NCI-H146 (cell line): ENCODE measurements at places on chromosomes 7 and 10.

DNA sequence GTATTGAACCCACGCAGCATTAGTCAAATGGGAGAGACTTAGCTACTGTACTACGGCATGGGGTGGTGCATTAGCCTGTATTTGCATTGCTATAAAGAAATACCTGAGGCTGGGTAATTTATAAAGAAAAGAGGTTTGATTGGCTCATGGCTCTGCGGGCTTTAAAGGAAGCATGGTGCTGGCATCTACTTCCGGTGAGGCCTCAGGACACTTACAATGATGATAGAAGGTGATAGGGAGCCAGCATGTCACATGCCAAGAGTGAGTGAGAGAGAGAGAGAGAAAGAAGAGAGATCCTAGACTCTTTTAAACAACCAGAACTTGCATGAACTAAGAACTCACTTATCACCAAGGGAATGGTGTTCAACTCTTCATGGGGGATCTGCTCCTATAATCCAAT, 27.2 kb upstream of the CREB3L2 start:
- no peak for DNase-seq

DNA sequence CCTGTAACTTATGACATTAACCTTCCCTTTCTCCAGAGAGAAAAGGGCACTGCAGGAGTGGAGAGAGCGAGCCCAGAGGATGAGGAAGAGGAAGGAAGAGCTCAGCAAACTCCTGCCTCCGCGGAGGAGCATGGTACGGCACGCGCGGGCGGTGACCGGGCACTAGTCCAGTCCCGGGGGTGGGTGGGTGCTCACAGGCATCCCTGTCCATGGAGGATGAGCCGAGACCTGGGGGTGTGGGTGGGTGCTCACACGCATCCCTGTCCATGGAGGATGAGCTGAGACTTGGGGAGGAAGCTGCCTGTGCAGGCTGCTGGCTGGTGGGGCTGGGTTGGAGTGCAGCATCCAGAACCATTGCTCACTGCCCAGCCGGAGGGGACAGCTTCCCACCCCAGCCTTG, 23.8 kb downstream of the LRRC27 start:
- no peak for DNase-seq

GRCh38 chr7:152986376-152986775, 226.8 kb downstream of the ACTR3B start:
- DNase-seq: no peak

DNA sequence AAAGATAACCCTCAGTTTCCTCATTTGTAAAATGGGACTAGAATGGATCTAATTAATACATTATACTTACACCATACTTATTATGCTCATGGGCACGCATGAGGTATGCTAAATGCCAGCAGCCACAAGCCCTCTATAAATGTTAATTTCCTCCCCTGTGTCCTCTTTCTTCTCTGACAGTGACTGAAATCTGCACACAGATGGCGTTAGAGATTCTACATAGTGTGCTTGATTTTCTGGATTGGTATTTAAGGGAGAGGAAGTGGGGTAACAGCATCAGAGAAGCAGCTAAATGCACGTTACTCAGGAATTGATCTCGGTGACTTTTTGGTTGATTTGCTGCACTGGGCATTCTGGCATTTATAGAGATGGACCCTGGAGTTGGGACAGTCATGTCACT, 568.5 kb downstream of the CALN1 start:
- DNase-seq: no peak

- no peak for DNase-seq
Measured at GRCh38 chr10:70541736-70542564, 60.6 kb downstream of the PRF1 start.

GRCh38 chr7:140360697-140361229, 37.6 kb downstream of the SLC37A3 start:
- no peak for DNase-seq

DNA sequence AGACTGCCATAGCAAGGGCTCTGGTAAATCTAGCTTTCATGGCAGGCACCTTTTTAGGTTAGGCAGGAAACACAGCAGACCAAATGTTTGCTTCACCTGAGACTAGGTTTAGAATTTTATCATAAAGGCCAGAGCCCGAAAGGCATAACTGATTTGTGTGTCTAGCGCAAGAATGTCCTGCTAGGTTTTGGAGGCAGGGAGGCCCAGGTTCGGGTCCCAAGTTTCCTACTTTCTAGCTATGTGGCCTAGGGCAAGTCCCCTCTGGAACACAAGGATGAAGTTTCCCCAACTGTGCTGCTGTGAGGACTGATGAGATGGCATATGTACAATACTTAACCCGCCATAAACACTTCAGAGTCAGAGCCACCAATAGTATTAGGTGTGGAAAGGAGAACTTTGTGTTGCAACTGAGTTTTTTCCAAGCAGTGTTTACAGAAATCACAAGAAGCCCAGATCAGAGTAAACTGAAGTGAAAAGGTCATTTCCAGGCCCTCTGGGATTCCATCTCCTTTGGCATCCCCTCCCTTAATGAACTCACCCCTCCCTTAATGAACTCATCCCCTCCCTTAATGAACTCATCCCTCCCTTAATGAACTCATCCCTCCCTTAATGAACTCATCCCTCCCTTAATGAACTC, 244.9 kb downstream of the SKAP2 start:
- DNase-seq: no peak

GRCh38 chr10:102660888-102661657, 16.8 kb downstream of the TRIM8 start:
- DNase-seq: peak; percentile 66

GRCh38 chr7:42747044-42747443, 164.8 kb downstream of the C7orf25 start:
- no peak for DNase-seq

DNA sequence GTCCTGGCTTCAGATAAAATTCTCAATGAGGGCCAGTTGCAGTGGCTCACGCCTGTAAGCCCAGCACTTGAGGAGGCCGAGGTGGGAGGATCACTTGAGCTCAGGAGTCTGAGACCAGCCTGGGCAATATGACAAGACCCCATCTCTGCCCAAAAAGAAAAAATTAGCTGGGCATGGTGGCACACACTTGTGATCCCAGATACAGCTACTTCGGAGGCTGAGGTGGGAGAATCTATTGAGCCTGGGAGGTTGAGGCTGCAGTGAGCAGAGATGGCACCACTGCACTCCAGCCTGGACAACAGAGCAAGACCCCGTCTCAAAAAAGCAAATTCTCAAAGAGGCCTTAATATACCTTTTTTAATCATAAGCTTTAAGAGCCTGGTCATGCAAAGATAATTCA, 142.9 kb downstream of the CUX1 start:
- no peak for DNase-seq

- no peak for DNase-seq
Measured at GRCh38 chr7:108805808-108806397, 236.2 kb downstream of the DNAJB9 start.

DNA sequence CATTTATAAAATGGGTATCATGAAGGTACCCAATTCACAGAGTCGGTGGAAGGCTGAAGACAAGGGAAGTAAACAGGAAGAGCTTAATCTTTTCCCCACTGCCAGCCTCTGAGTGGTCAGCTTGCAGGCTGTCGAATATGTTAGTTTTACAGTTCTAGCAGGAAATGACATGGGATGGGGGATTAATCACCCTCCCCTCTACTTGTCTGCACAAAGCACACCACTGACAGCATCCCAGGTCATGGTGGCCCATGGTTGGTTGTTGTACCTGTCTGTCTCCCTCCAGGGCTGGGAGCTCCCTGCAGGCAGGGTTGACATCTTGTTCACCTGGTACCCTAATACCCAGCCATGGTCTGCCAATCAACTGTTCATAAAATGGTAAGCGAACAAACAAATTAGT, 55.6 kb downstream of the GRB10 start:
- no peak for DNase-seq

DNA sequence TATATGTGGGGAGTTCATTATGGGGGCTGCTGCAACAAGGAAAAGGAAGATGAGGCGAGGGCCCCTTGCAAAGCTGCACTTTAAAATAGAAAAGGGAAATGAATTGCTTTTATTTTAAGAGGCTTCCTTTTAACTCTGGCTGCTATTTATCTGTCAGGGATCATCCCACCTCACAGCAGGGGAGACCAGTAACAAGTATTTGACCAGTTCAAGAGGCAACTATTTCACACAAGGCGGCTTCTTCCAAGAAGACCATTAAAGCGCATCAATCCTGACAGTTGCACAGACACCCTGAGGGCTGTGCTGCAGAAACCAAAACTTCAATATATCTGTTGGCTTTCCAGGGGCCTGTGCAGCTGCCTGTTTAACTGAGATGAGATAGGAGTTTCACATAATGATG, 1009.2 kb downstream of the SORCS3 start:
- DNase-seq: no peak

- no peak for DNase-seq
Measured at GRCh38 chr7:108402865-108403264, 53.4 kb downstream of the NRCAM start.

- DNase-seq: no peak
Measured at GRCh38 chr7:6246251-6246917, 26.0 kb downstream of the CYTH3 start.

DNA sequence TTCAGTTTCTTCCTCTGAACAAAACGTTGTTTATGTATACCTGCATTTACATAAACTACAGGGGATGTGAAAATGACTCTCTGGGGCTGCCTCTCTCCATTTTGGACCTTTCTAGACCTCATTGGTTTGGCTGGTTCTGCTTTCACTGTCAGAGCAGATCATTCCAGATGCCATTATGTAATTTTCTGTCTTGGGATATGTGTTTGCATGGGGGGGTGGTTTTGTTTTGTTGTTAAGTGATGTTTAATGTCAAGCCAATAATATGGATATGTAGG, 172.4 kb downstream of the LRRC4 start:
- DNase-seq: no peak

DNA sequence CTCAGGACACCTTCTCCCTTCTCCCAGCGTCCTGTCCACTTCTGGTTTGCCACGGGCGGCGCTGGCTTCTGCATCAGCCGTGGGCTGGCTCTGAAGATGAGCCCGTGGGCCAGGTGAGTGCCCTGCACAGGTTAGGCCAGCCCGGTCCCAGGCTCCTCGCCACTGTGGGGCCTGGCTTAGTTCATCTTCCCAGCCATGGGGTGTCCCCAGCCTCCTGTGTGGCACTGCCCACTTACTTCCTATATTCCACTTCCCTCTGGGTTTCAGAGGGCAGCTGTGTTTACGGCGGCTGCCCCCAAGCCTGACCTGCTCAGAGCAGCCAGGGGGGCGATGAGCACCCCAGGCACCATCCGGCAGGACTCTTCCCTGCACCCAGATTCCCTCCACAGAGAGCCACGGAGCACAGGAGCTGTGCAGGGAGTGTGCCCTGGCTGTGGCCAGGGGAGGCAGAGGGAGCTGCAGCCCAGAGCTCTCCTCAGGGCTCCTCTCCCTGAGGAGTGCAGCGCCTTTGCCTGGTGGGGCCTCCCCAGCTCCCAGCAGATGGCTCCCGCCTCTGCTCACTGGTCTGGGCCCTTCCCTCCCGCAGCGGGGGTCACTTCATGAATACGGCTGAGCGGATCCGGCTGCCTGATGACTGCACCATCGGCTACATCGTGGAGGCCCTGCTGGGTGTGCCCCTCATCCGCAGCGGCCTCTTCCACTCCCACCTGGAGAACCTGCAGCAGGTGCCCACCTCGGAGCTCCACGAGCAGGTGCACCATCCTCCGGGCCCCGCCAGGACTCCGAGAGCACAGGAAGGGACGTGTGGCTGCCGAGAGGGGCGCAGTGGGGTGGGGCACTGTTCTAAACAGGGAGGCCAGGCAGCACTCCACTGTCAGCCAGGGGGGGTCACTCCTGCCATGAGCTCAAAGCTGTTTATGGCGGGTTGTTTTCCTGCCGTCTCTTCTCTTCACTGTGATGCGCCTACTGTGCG, 6.4 kb downstream of the LFNG start:
- peak; percentile 13 for DNase-seq

- no peak for DNase-seq
Measured at GRCh38 chr10:102462512-102463054, 11.2 kb upstream of the C10orf95 start.

GRCh38 chr10:11876324-11876723, 53.2 kb downstream of the PROSER2 start:
- no peak for DNase-seq

DNA sequence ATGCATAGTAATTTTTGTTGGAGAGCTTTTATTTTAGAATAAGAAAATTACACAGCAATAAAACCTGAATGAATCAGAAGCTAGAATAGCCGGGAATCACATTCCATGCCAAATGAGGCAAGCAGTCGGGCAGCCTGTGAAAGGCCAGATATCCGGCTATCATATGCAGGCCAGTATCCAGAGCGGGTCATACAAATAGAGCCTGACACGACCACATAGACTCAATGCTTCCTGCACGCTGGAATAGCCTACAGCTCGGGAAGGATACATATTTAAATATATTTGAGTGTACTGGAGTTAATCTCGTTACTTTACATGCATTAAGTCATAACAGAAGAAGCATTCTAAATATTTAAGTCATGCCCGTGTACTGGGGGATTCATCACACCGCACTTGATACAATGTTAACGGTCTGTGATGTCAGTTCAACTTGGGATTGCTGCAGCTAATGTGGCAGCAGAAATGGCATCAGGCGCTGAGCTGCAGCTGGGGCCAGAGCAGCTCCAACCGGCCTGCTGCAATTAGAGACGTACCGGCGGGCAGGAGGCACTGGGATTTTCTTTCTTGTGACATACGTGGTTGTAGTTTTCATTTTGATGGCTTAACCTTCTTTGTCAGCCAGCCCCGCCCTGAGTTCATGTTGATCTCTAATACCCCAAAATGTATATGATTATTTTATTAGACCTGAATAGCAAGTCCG, 112.0 kb downstream of the EBF3 start:
- no peak for DNase-seq

DNA sequence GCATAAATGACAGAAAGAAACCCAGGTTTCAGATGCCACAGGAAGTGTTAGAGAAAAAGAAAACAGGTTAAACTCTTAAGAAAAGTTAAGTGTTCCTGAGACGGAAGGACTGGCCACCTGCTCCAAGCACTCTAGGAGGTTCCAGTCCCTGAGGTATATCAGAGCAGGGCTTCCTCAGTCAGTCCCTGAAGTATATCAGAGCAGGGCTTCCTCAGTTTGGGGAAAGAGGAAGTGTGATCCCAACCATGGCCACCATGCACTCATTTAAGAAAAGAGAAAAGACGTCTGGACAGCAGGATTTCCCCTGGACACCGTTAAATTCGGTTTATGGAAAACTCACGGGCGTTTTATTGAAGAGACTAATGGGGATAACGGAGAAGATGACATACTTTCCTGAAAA, 133.4 kb upstream of the PFKP start:
- no peak for DNase-seq

DNA sequence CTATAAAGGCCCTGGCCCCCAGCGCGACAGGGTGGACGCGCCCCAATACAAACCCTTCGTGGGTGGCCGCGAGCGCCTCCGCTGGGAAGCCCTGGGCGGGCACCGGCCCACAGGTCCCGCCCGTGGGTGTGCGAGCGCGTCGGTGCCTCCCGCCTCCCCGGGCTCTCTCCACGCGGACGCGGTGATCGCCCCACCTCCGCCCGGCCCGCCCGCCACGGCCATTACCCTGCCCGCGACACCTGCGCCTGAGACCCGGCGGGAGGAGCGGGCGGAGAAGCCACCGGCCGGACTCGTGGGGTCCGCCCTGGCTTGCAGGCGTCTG, 81.2 kb downstream of the PAX2 start:
- DNase-seq: no peak

- DNase-seq: no peak
Measured at GRCh38 chr10:29301359-29301910, 12.6 kb downstream of the LYZL1 start.

- no peak for DNase-seq
Measured at GRCh38 chr10:95406651-95407280, 116.0 kb upstream of the PDLIM1 start.
